ENCODE measurements at places on chromosomes 6 and 20.

GRCh38 chr6:139990856-139991465 lies 616.5 kb upstream of the CITED2 start:
- DNase-seq = no peak

GRCh38 chr6:79466207-79466834 lies 70.9 kb downstream of the LCA5 start:
- DNase-seq = no peak

GRCh38 chr20:58294497-58295455 lies 14.7 kb upstream of the RAB22A start:
- no peak for DNase-seq

- DNase-seq = no peak
Measured at GRCh38 chr20:21399005-21399475, 1.7 kb upstream of the NKX2-4 start.

DNA sequence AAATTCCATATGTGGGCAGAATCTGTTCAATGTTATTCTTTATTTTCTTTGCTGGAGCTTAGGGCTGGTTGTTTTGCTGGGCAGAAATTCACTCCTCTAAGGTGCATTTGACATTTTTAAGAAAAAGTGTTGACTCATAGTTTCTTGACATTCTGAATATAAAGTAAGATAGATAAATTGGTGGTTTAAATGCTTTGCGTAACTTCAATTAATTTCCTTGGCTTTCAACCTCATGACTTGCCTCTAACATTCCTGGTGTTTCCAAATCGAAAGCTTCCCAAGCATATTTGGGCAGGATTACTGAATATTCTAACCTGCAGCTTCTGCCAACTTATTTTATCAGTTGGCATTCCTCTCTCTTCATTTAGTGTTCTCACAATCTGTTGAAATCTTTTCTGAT lies 718.7 kb upstream of the ADGRB3 start:
- no peak for DNase-seq

DNA sequence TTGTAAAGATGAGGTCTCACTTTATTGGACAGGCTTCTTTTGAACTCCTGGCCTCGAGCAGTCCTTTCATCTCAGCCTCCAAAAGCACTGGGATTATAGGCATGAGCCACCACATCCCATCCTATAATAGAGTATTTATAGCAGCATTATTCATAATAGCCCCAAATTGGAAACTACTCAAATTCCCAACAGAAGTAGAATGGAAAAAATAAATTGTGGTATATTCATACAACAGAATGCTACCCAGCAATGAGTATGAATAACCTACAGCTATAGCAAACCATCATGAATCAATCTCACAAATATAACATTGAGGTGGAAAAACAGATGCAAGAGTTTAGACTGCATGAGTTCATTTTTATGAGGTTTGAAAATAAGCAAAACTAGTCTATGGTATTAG lies 84.8 kb upstream of the BTBD3 start:
- DNase-seq = no peak

- DNase-seq = no peak
Measured at GRCh38 chr6:136563386-136564152, 13.3 kb upstream of the MAP7 start.

DNA sequence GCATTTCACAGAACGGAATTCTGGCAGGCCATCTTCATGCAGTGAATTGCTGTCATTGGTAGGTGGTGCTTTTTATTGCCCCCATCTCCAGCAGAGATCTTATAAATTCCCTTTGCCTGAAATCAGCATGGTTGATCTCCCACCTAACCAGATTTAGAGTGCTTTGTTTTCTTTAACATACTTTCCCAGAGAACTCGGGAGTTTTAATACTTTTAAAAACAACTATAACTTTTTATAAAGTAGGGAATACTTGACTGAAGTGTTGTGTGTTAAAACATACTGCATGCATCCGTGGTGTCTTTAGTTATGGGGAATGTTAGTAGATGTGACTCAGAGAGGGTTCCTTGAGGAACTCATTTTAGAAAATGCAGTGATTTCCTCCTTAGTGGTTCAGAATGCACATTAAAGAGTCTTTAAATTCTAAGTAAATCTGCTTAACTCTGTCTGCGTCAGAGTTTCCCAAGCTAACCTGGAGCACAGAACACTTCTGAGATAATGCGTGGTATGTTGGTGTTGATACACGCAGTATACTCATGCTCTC lies 54.9 kb downstream of the AKAP12 start:
- DNase-seq = no peak

Measured in NCI-H1417 treated with DMSO at 0.1 percent for 48 hours (cell line).